ENCODE measurements at places on chromosomes 7 and 10.
A peak's percentile ranks its signal among the peaks of the same experiment; 100 is the strongest.

DNA sequence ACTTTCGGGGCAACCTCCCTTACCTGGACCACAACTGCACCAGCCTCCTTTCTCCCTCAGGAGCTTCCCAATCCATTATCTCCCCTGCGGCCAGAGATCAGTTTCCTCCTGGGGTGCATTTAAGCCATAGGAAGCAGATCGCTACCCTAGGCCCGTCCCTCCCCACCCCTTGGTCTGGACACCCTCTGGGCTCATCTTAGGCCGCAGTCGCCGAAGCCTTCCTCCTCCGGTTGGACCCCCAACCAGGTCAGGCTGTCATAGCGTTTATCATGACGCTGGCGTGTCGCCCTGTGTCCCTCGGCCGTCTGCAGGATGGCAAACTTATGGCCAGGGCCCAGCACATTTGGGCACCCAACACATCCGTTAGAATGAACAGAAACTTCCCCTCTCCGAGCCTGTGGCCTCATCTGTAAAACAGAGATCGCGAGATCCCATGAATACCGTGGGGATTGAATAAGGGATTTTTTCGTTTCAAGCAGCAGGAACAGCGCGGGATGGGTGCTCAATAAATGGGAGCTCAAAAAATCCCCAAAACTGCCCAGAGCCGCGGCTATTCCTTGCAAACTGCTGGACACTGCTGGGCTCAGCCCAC, 669 bp upstream of the AP5Z1 start:
- no peak for DNase-seq

DNA sequence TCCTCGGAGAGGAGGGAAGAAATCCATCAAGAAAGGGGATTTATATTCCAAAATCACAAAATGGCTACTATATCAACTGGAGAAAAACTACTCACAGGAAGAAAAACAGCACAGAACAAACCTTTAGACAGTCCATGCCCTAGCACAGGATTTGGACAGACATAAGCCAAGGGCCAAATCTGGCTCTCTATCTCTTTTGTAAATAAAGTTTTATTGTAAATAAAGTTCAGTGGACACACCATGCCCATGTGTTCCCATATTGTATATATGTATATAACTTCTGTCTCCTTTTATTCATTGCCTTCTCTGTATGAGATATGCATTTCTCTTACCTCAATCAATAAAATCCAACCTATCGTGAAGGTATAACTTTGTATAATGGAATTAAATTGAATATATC, 742.8 kb upstream of the LRRTM3 start:
- no peak for DNase-seq

GRCh38 chr10:120514035-120514620, 57.1 kb downstream of the PLPP4 start:
- DNase-seq, result peak; percentile 77

- no peak for DNase-seq
Observed at GRCh38 chr7:2142386-2142785, 90.4 kb downstream of the MAD1L1 start.

- no peak for DNase-seq
Observed at GRCh38 chr7:102211590-102212550, 74.8 kb upstream of the SH2B2 start.

DNA sequence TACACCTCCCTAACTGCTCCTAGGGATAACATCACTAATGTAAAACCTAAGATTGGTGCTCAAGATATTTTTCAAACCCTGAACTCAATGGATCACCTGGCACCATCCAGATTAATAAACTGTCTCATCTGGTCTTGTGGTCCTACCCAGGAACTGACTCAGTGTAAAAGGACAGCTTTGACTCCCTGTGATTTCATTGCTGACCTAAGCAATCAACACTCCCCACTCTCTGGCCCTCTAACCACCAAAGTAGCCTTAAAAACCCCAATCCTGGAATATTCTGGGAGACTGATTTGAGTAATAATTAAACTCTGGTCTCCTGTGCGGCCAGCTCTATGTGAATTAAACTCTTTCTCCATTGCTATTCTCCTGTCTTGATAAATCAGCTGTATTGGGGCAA, 6.2 kb upstream of the USP54 start:
- DNase-seq, result no peak

DNA sequence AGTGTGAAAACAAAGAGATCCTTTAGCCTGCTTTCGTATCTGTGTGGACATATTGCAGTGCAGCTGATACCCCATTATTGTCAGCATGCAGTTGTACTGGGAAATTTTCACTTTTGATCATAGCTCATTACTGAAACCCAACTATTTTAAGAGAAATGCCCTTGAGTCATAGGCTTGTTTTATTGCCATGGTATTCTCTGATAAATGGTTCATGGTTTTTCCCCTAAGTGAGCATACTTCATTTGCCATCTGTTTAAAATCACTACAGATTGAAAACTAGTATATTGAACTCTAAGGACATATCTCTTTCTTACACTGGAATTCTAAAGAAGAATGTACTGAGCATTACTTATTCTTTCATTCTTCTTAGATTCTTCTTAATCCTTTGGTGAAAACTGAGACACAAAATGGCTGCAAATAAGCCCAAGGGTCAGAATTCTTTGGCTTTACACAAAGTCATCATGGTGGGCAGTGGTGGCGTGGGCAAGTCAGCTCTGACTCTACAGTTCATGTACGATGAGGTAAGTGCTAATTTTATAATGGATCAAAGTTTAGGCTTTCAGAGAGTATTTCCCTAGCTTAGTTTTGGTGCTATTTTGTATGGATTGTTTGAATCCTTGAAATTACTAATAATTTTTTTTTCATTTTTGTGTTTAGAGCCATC, 63.0 kb downstream of the RALA start:
- DNase-seq, result no peak

GRCh38 chr7:4209126-4209525, 473.0 kb upstream of the FOXK1 start:
- DNase-seq, result no peak

- no peak for DNase-seq
Observed at GRCh38 chr10:96576277-96576980, 10.4 kb downstream of the TM9SF3 start.

DNA sequence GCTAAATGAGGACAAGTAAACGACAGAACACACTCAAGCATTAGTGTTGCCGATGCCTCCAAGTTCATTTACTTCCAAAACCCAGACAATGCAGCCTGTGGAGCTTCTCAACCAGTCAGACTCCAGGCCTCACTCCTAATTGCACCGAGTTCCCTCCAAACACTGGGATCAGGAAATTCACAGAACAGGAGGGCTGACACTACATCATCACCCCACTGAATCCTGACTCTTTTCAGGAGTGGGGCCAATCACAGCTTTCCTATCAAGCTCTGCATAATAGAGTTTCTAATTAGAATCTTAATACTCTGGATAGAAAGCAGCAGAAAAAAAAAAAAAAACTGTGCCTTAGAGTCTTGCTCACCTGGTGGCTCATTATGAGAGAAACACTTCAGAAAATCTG, 103.7 kb downstream of the GLI3 start:
- DNase-seq, result no peak

GRCh38 chr10:78542521-78542920, 508.9 kb downstream of the RPS24 start:
- DNase-seq, result no peak

DNA sequence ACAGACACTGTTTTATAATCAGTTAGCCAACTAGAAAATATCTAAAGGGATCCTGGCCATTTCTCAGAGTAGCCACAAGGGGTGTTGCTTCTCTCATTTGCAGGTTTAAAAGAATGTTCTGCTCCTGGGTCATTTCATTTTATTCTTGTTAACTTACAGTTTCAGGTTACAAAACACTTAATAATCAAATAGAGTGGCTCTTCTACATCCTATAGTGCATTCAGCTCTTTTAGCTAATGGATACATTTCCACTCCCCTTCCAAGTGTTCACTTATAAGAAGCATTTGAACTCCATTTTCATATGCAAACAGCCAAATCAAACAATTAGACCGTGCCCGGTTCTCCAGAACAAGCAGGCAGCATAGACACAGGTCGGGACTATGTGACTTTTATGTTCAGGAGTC, 117.5 kb downstream of the TRIL start:
- DNase-seq, result no peak

GRCh38 chr7:73431041-73431835, 2.3 kb upstream of the FZD9 start:
- no peak for DNase-seq

DNA sequence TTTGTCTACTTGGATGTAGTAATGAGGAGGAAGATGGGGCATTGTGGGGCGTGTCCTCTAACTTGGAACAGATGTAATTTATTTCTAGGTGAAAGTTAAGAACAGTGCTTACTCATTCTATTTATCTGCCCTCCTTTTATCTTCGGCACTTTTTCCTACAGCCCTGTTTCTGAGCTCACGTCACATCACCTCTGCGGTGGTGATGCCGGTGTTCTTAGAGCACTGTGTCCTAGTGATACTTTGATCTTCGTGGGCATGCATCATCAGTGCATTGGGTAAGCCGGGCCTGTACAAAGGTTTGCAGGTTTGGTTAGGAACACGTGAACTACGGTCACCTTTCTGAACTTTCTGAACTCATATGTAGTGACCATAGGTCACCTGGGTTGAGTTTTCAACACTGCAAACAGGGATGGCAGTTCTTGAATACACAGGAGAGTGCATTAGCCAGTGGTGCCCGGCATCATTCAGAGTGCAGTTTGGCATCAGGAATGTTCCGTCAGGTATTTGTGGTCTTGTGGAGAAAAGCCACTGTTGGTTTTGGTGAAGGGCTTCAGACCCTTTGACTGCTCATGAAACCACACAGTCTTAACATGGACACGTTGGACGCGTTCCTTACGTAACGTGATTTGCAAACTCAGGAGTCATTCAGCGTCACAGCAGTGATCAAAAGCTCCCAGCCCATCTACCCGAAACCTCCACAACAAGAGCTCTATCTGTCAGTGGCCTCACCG, 5.6 kb downstream of the POR start:
- DNase-seq, result no peak

DNA sequence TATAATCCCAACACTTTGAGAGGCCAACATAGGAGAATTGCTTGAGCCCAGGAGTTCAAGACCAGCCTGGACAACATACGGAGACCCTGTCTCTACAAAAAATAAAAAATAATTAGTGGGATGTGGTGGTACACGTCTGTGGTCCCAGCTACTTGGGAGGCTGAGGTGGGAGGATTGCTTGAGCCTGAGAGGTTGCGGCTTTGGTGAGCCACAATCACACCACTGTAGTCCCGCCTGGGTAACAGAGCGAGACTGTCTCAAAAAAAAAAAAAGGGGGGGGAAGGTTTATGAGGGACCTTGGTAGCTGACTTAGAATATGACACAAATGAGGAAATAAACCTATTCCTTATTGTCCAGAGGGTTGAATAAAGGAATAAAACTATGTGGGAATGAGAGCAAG, 30.8 kb downstream of the SCD start:
- DNase-seq, result no peak

DNA sequence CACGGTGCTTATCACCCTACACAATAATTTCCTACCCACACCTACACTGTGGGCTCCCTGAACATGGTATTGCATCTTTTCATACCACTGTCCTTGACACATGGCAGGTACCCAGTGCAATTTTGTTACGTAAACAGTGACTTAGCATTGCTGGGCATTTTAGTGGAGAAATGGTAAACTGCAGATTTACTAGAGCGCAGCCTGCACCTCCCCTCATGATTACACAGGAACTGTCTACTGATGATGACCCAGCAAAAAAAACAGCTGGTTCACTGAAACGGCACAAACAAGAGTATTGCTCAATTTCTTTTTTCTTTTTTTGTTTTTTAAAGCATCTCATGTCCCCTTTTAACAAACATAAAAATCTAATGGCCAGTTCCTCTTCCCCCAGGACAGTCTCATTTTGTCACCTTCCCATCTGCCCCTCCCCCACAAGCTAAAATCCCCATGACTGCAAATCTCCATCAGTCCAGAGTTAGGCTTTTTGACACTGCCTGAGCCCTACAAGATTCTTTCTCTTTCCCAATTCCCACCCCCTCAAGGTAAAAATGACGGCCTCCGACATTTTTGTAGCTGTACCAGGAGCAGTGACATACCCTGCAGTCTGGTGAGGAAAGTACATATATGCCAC, 2.8 kb downstream of the ZNF746 start:
- DNase-seq, result no peak

- DNase-seq, result no peak
Observed at GRCh38 chr10:111035542-111035941, 41.3 kb upstream of the ADRA2A start.

DNA sequence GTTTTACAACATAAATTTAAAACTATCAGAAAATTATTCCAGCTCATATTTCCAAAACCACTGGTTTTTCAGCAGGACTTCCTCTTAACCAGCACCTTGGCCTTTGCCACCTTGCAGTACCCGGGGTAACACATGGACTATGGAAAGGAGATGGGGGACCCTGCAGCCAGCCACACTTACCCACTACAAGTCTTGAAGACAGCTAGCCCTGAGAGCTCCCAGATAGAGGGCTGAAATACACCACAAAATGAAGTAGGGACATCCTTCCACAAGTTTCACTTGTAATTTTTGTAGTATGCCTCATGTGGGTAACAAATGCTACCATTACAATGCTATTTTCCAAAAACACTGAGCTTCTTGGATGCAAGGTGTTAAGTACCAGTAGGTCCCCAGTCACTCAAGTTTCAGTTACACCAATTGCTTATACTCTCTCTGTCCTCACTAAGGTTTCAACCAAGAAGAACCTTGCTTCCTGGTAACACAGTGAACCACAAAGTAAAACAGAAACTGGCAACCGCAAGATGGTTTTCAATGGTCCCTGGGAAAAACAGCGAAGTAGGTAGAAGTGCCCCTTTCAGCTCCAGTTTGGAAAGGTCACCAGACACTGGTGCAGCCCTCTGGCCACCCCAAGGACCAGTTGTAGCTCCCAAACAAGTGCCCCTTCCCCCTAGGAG, 110.9 kb downstream of the SGMS1 start:
- no peak for DNase-seq

DNA sequence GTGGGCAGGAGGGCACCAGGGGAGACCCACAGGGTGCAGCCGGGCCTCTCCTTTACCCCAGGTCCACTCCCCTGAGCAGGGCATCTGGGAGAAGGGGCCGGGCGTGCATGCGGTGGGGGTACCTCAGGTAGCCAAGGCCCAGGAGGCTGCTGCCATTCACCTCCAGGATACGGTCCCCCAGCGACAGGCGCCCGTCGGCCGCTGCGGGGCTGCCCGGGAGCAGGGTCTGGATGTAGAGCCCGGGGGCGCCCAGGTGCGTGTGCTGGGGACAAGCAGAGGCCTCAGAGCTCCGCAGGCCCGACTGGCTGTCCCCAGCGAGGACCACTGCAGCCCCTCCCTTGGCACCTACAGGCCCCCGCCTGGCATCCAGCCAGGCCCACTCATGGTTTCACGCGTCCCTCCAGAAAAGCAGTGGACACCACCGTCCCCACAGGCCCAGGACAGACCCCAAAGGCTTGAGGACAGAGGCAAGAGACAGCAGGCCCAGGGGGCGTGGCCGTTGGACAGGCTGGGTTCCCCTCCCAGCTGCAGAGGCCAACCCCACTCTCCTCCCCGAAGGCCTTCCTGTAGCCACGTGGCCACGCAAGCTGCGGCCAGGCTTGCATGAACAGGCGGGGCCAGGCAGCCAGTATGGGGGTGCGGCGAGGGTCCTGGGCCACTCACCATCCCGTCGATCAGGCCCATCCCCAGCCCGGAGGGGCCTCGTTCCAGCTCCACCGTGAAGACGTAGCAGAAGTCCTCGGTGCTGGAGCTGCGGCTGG, 24.3 kb downstream of the AP5Z1 start:
- no peak for DNase-seq

GRCh38 chr10:43640603-43641002, 8.1 kb downstream of the ZNF32 start:
- no peak for DNase-seq
